ENCODE measurements at places on chromosomes 13 and 19.

- no peak for DNase-seq
Observed at GRCh38 chr13:52931539-52932431, 83.3 kb upstream of the PCDH8 start.

GRCh38 chr13:50529154-50529882 lies 314.2 kb downstream of the DLEU7 start:
- DNase-seq = peak; percentile 90

DNA sequence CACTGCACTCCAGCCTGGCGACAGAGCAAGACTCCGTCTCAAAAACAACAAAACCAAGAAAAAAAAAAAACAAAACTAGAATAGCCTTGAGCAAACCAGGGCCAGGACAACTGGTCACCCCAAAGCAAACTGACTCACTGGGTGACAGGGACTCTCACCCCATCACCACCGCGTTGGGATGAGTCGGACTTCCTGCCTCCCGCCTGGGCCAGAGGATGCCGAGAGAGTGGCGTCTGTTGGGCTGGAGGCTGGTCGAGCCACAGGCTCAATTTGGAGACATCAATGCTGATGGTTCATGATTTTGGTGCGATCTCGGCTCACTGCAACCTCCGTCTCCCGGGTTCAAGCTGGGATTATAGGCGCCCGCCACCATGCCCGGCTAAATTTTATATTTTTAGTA lies 11.6 kb downstream of the TMPRSS9 start:
- DNase-seq = no peak

- no peak for DNase-seq
Observed at GRCh38 chr13:111021270-111021669, 93.8 kb upstream of the ARHGEF7 start.

DNA sequence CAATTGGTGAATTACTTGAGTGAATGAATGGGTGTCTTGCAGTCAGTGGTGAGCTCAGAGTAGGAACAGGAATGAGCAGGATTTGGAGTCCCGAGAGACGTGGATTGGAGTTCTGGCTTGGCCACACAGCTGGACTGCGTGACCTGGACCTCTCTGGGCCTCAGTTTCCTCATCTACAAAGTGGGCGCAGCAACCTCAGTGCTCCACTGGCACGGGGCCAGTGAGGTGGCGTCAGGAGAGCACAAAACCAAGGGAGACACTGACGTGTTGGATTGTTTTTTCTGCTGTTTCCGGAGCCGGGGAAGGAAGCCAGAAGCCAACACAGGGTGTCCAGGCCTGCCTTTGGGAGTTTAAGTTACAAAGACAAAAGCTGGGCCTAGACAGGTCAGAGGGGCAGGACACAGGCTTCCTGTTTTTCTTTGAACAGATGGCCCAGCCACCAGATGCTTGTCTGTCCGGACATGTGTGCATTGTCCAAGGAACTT lies 6.5 kb upstream of the DOCK6 start:
- peak; percentile 82 for DNase-seq

- no peak for DNase-seq
Observed at GRCh38 chr13:50847501-50847900, 4.0 kb upstream of the DLEU7 start.

GRCh38 chr19:10238172-10238783 lies 7.1 kb upstream of the S1PR2 start:
- peak; percentile 71 for DNase-seq

DNA sequence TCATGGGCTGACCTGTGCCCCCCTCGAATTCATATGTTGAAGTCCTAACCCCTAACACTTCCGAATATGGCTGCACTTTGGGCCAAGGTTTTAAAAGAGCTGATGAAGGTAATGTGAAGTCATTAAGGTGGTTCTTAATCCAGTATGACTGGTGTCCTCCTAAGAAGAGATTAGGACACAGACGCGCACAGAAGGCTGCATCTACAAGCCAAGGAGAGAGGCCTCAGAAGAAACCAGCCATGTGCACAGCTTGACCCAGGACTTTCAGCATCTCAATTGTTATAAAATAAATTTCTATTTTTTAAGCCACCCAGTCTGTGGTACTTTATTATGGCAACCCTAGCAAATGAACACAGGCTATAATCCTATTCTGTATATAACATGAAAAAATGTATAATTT lies 99.9 kb downstream of the DOCK9 start:
- no peak for DNase-seq

DNA sequence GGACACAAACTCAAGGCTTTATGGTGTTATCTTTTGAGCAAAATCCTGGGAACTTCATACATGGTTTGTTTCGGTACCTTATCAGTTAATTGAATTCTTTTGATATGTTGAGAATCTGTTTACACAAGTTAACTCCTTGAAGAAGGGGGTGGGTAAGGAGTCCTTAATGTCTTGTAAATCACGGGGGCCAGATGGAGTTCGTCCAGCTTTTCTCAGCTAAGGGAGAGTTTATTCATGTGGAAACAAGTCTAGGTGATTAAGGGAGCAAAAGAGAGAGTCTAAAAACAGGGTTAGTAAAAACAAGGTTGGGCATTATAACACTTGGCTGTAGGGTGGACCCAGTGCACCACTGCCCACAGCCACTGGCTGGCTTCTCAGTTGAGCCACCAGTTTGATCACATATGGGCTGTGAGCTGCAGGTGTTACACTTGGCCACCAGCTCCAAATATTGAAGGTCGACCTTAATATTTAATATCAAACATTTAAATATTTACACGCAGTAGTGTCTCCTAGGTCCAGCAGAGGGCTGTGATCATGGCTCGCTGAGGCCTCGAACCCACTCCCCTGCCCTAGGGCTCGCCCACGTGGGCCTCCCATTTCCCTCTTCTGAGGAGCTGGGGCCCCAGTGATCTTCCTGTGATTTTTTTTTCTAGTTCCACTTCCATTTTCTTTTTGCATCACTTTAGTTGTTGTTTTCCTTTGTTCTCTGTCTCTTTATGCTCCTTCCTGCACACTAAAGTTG lies 21.0 kb upstream of the ZNF43 start:
- no peak for DNase-seq
